ENCODE measurements at places on chromosomes 1 and 21.

- no peak for DNase-seq
Measured at GRCh38 chr1:152415454-152416227, 1.6 kb upstream of the CRNN start.

GRCh38 chr1:99650773-99651437 lies 5.0 kb downstream of the PALMD start:
- no peak for DNase-seq

DNA sequence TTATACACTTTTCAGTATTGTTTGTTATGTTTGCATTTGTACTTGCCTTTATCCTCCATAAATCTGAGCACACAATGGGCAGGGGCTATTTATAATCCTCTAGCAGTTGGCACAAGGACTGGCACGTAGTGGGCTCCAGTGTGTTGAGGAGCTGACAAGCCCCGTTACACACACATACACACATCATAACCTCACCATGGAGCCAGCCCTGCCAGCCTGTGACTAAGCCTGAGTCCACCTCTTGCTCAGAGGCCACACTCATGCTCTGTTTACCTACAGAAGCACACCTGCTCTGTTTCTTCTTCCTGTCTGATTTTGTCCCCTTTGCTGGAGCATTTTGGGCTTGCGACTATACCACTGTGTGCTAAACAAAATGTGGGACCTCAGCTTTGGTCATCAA lies 64.5 kb upstream of the SPATA6 start:
- no peak for DNase-seq

DNA sequence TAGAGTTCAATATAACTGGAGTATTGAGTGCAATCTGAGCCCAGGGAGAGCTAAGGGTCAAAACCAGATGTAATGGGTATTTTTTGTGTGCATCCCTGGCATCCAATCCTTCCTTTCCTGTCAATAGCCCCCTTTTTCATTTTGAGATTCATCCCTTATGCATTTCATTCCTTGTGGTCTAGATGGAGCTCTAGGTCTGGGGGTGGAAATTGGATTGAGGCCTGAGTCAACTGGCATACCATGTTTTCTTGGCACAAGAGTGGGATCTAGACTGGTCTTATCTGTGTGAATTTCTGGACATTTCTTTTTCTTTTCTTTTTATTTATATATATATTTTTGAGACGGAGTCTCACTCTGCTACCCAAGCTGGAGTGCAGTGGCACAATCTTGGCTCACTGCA lies 67.3 kb upstream of the RAB3GAP2 start:
- no peak for DNase-seq

GRCh38 chr1:96220651-96221050 lies 500.9 kb upstream of the PTBP2 start:
- no peak for DNase-seq

DNA sequence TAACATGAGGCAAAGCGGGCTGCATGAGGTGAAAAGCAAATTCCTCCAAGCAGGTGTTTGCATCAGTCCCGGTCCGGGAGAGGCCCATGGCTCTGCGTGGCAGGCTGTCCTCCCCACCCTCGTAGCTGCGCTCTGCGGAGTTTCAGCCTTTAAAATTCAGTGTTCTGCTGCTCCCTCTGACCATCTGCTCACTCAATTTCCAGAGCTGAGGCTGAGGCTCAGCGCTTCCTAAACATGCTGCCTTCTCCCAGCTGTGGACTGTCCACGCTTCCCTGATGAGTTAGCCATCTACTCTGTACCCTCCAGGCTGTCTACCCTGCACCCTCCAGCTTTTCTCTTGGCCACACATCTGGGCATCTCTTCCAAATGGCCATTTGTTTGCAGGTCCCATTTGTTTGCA lies 87.7 kb downstream of the KCNJ6 start:
- DNase-seq: no peak

DNA sequence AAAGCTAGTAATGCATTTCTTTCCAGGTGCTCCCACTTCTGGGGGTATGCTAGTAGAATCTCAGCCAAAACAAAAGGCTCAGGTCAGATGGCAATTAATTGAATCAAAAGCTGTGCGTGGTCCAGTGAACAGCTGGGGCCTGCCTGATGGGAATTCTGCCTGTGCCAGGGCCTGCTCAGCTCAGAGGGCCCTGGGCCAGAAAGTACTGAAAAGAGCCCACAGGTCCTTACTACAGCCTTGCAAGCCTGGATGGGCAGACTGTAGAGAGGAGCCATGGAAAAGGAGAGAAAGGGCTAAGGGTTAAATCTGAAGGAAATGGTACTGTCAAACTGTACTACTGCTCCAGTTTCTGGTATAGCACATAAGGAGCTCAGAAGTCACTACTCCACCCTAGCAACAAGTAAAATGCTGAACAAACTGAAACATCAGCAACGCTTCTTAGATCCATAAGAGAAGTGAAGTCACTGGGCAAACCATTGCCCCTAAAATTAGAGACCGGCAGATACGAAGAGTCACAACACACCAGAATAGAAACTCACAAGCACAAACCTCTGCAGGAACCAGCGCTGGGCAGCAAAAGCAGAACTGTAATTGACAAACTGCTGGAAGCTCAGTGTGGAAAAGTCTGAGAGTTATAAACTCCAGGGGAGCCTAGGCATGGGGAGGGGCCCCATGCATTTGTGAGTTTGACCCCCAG lies 121.1 kb upstream of the SYT6 start:
- DNase-seq: no peak

DNA sequence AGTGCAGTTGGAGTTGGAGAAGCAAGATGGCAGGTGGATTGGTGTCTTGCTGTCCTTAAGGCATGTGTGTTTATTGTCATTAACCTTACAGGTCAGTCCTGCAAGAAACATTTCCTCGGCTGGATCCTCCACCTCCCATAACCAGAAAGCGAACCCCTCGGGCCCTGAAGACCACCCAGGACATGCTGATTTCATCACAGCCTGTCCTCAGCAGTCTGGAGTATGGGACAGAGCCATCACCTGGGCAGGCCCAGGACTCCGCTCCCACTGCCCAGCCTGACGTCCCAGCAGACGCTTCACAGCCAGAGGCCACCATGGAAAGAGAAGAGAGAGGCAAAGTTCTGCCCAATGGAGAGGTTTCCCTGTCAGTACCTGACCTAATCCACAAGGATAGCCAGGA lies 1.6 kb downstream of the C1orf226 start:
- DNase-seq: no peak

DNA sequence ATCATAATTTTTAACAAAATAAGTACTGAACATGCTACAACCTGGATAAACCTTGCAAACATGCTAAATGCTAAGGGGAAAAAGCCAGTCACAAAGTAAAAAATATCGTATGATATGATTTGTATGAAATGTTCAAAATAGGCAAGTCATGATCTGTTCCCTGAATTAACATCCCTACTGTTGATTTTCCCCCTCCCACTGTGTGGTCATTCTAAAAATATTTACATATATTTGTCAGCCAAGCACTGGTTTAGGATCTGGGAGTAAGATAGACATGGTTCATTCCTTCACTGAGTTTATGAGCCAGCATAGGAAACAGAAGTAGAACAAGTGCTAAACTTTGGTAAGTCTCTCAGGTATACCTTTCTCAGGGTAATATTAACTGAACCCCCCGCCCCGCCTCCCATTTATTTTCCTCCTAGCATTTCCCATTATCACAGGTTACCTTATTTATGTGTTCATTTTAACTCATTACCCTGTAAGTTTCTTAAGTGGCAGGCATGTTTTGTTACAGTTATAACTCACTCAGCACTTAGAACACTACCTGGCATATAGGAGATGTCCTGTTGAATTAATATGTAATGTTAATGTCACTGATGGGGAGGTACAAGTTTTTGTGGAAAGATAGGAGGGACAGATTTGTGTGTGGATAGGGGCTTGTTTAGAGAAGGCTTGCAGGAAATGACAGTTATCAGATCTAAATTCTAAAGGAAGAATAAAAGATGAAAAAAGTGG lies 12.3 kb downstream of the UQCRH start:
- DNase-seq: no peak

GRCh38 chr1:30962609-30963508 lies 54.3 kb upstream of the SDC3 start:
- no peak for DNase-seq

- DNase-seq: no peak
Measured at GRCh38 chr1:113226148-113226547, 153.2 kb downstream of the LRIG2 start.
